ENCODE measurements at places on chromosomes 2 and 18.

DNA sequence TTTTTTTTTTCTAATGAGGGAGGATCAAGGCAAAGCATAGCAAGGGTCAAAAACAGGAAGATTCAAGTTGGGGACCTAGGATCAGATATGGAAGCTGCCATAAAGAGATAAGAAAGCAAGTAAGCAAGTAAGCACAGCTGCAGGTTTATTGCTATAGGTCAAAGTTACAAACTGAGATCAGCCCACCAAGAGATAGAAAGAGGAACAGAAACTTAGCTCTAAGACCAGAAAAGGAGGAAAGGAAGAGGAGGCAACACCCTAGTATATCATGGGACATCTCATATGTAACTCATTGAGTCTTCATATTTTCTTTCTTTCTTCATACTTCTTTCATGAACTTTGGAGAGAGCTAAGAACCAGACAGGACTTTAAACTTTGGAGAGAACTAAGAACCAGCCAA is 295.9 kb upstream of the CRIM1 start:
- no peak for DNase-seq

- no peak for DNase-seq
Measured at GRCh38 chr2:176646033-176646615, 376.9 kb downstream of the MTX2 start.

DNA sequence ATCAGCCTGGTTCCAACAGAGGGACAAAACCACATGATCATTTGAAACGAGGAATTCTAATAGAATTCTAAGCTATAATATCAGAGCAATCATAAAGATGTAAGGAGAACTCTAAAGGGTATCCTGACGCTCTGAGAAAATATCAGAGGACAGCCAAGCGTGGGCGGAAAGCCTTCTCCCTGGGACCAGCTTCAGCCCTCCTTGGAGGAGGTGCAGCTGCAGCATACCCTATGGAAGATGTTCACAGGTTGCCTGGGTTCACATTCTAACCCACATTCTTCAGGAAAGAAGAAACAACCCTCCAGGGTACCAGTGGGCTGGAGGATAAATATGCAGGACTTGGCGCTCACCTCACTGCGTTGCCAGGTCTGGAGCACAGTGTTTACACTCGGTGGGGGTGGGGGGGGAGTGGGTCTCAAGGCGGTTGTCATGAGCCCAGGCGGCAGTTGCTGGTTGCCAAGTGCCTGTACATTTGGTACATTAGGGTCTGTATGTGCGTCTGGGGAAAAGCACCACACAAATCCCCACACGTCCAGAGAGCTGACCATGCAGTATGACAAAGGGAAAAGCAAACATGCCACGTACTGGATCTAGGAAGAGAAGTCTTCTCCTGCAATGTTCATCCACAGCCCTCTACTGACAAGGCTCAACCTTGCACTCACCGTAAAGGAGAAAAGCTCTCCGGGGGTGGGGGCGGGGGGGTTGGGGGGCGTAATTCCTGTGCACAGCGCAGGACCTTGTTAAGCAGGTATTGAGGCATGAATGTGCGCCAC is 80.5 kb downstream of the CDH19 start:
- DNase-seq, result no peak

DNA sequence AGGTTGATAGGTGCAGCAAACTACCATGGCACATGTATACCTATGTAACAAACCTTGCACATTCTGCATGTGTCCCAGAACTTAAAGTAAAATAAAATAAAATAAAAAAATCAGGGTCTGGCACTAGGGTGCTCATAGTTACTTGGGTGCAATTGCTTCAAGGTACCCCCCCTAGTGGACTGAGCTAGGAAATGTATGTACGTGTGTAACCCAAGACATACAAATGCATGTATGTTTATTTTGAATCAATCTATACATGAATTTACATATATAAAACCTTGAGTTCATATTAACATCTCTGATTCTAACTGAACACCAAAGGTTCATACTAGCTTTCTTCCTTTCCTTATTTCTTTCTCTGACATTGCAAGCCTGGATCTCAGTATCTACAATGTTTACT is 51.5 kb downstream of the USP37 start:
- DNase-seq, result peak; percentile 21

- DNase-seq, result no peak
Measured at GRCh38 chr2:149329489-149330126, 779 bp upstream of the LYPD6 start.

- DNase-seq, result no peak
Measured at GRCh38 chr2:18311420-18312195, 248.8 kb downstream of the RDH14 start.

Measured in activated CD4-positive, alpha-beta T cell treated with anti-CD3 and anti-CD28 coated beads, Interleukin-2, amount 10 ng/mL, durations not matched to agents 7 days and 5 days (primary cell).